RWPE2 (cell line): ENCODE measurements at places on chromosomes 12 and 14.

- peak; percentile 65 for DNase-seq
Measured at GRCh38 chr14:101029668-101030290, 126.3 kb upstream of the RTL1 start.

DNA sequence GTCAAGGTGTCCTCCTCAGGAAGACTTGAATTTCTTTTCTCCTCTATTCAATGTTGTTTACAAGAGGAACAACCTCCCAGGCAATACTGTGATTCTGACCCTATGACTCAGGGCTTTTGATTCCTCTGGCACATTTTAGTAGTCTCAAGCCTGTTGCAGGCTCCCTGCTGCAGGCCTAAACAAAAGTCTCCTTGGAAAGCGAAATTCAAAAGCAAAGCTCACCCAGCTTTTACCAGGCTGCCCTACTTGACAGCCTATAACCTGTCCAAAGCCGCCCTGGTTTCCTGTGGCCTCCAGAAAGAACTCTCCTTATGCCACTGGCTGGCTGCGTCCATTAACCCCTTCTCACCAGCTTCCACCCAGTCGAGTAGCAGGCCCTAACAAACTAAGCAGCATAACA, 11.6 kb downstream of the FGD6 start:
- DNase-seq = peak; percentile 62

DNA sequence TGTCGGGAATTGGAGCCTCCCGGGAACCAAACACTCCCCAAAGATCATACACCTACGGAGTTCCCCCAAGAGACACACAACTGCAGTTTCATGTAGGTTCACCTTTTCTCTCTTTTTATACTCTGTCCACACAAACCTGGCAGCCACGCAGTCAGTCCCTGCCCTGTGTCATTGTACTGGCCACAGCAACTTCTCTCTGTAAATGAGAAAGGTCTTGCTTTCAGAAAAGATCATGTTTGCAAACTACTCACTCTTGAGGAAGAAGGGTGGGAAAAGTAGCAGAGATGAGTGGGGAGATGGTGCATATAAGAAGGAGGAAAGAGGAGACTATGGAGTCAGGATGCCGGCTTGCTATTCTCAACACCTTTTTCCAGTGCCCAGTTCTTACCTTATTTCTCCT, 10.4 kb downstream of the ANG start:
- no peak for DNase-seq

GRCh38 chr12:74741112-74741511, 203.5 kb downstream of the ATXN7L3B start:
- DNase-seq = no peak

DNA sequence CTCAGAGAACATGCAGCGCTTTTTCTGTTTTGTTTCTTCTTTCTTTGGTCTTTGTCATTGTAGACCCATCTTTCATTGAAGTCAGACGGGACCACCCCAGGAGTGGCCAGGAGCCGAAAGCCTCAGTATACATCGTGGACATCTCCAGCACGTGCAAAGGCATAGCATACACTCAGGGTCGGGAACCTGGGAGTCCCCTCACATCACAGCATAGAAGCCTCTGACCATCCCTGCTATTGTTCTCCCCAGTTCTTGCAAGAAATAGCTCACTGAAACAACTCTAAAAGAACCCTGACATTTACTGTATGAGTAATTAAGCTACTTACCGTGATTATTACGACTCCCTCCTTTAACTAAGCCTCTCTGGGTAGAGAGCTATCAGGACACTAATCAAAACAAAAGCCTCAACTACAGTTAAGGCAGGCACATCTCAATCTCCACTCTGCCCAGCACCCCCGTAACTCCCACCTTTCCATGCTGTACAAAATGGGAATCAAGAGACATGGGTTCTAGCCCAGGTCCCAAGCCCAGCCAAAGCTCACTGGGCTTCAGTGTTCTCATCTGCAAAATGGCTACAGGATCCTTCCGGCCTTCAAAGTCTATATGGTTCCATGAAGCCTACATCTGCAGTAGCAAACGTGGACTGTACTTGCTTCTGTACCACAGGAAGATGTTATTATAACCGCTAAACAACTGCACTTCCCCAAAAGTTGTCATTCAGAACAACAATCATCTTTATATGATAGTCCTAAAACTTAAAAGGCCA, 6.7 kb downstream of the CCDC88C start:
- peak; percentile 39 for DNase-seq

DNA sequence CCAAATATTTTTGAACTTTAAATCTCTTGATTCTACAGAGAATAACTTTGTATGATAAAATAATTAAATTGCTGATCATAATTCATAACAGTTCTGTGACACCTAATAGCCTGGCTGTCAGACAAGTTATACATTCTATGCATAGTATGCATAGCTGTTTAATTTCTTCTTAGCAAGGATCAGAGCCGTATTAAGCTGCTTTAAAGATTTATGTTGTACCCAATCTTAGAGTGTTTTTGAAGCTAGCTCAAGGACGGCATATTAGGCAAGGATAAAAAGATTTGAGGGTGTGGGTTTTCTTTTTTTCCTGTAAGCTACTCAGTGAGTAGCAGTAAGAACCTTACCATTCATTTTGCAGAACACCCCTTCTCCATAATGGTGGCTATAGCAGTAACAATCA, 45.9 kb downstream of the SLC17A8 start:
- no peak for DNase-seq

- no peak for DNase-seq
Measured at GRCh38 chr12:68367903-68368302, 35.7 kb upstream of the MDM1 start.

DNA sequence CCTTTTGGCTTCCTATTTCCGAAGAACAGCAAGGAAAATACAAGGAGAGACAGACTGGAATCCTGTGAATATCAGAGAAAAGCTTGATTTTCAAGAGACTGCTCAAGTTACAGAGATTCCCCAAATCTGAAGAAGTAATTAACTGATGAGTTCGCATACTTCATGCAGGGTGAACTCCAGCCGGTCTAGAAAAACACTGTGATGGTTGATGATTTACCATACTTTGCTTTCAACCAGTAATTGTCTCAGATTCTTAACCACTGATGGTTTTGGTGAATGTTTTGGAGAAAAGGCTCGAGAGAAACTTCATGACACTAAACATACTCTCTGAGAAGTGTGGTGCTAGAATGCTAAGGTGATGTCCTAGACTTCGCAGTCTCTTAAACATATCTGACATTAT, 4.4 kb upstream of the PLXNC1 start:
- no peak for DNase-seq

GRCh38 chr12:107415834-107416233, 269.8 kb upstream of the PWP1 start:
- no peak for DNase-seq

- no peak for DNase-seq
Measured at GRCh38 chr14:87879389-87879788, 113.6 kb downstream of the GALC start.

DNA sequence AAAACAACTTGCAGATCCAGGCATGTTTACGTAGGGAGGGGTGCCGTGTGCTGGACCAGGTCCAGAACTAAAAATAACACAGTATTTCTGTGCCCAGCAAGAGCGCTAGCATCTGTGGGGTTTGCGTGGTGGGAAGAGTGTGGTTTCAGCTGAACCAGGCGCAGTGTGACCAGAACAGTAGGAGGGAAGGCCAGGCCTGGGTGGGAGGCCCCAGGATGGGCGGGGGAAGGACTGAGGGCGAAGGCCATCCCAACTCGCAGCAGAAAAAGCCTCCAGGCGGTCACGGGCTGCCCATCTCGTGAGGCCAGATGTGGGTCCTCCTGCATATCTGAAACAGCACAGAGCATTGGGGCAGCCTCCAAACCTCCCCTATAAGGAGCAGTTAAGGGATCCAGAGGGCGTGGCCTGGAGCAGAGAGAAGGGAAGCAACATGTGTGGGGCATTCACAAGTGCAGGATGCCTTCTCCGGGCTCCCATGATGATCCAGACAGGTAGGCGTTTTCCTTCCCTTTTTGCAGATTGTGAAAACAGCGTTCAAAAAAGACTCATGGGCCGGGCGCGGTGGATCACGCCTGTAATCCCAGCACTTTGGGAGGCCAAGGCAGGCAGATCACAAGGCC, 17.8 kb upstream of the CD9 start:
- no peak for DNase-seq

DNA sequence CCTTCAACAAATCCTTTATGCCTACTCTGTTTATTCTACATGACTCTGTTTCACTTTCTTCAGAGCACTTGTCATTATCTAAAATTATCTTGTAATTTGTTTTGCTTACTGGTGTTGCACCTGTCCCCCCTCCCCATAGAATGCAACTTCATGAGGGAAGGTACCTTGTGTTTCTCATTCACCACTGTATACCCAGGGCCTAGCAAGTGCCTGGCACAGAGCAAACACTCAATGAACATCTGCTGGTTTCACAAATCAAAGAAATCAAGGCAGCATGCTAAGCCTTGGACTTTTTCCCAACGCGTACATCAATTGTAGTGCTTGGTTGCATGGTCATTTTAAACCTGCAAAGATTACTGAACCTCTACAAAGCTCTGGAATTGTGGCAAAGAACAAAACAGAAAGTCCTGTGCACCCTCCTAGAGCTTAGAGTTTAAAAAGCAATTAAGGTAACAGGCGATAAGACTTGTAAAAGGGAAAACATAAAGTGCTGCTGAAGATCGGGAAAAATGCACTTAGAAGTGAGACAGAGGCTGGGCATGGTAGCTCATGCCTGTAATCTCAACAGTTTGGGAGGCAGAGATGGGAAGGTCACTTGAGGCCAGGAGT, 479.1 kb downstream of the MED13L start:
- DNase-seq = no peak

DNA sequence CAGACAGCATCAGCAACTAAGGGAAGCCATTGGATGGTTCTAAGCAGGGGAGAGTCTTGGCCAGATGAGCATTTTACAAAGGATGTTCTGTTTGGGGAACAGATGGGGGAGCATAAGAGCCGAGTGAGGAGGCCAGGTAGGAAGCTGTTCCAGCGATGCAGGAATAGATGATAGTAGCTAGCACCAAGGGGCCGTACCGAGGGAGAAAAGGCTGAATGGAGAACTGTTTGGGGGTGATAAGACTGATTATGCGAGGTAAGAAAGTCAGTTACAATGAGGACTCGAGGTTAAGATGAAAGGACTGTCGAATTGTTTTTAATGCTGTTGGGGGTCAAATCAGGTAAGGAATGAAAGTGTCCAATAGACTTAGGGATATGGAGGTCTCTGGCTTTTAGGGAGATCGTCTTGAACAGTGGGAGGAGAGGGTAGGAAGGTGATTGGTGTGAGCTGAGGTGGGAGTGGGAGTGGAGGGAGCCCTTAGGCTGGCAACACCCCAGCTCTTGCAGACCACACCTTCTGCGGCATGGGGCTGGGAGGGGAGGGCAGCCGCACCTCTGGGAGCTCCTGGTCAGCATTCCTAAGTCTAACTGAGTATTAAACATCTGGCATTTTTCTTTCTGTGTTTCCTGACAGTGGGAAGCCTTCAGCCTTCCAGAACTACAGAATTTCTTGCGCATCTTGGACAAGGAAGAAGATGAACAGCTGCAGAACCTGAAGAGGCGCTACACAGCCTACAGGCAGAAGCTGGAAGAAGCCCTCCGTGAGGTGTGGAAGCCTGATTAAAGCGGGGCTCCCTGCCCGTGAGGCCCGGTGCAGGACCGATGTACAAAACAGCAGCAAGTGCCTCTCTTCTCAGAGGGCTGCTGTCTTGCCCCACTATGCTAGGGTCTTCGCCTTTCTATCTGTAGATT, 64.8 kb downstream of the GNS start:
- no peak for DNase-seq

GRCh38 chr12:7951671-7952070, 15.7 kb upstream of the SLC2A3 start:
- no peak for DNase-seq

- peak; percentile 78 for DNase-seq
Measured at GRCh38 chr12:108696111-108696995, 35.0 kb downstream of the CORO1C start.

- DNase-seq = no peak
Measured at GRCh38 chr14:73778736-73779135, 64.6 kb upstream of the PNMA1 start.

GRCh38 chr14:42140001-42140400, 533.3 kb downstream of the LRFN5 start:
- DNase-seq = no peak

GRCh38 chr12:108728820-108729611, 2.3 kb downstream of the CORO1C start:
- no peak for DNase-seq

- no peak for DNase-seq
Measured at GRCh38 chr14:40362856-40363255, 930.6 kb upstream of the FBXO33 start.
